ENCODE measurements at places on chromosomes 2 and 18. TPM values are rescaled to one million over a fixed set of nuclear protein-coding genes. Genes with fewer than 3 reads are reported as not detected.

Gene GALR1
- 0.74 TPM for total RNA-seq

Gene CPLX4
- total RNA-seq: not detected

Gene RBKS
- 0.54 TPM for total RNA-seq

Gene FBXO48
- total RNA-seq: 1.1 TPM

Gene SMYD5
- 45.8 TPM for total RNA-seq

Gene VIT
- total RNA-seq: not detected

Gene MAL
- 2.6 TPM for total RNA-seq
